ENCODE measurements at places on chromosomes 7 and 10.

DNA sequence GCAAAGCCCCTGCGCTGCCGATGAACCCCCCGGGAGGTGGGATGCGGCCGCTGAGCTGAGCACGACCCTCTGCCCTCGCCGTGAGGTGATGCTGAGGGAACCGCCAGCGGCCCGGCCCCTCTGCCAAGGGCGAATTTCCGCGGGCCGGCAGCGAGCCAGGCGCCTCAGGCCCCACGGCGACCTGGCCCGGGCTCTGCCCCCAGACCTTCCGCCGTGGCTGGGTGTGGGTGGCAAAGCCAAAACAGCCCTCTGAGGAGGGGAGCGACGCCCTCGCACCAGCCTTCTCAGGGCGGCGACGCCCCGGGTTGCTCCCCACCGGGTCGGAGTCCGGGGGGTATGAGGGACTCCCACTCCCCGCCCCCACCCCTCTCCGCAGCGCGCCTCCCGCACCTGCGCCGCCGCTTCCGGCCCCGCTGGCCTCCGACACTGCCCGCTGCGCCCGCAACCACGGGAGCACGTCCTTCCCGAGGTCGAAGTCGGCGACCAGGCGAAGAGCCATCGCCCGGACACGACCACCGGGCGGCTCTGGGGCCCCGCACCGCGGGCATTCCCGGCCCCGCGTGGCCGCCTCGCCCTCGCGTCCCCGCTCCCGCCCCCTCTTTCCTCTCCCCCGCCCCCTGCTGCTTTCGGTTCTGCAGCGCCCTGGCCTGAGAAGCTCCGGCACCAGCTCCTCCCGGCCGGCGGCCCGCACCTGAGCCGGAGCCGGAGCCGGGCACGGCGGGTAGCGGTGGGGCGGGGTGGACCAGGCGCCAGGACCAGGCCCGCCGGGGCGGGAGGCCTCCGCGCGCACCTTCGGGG lies at the start of gene GSAP:
Gene GSAP, minus strand, starts transcription at position 527 of the 798 bp plus-strand sequence. Its CDS starts 28 bp downstream, at position 499.
- peak; percentile 48 for DNase-seq

DNA sequence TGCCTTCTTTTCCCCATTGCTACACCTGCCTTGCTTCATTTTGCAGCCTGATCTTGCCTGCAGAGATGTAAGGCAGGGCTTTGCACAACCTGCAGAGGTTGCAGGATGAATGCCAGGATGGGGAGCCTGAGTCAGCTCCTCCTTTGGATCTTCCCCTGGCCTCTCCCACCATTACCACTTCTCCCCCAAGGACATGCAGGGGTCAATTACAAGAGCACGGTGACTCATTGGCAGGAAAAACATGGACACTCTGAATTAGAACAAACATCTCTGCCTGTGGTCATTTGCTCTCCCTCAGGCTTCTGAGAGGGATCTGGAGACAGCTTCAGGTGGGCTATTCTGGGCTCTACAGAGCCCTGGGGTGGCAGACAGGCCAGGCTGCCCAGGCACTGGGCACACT lies 89.2 kb downstream of the HERPUD2 start:
- DNase-seq: no peak

GRCh38 chr7:47379629-47380324 lies 202.1 kb downstream of the TNS3 start:
- no peak for DNase-seq

GRCh38 chr10:10222304-10222841 lies 795.3 kb upstream of the CELF2 start:
- no peak for DNase-seq

DNA sequence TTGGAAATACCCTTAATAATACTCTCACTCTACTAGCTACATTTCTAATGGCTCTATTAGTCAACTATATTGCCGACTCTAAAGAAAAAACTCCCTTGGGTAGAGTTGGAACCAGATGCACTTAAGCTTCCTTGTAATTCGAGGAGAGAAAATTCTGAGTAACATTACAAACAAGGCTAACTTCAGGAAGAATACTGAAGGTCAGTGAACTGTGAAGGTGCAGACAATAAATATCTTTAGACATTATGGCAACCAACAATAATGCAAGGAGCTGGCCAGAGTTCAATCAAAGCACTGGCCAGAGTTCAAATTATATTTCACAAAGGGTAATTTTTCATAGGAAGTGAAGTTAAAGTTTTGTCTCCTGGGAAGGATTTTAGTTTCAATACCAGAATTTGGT lies 40.7 kb upstream of the MRLN start:
- no peak for DNase-seq

GRCh38 chr10:56895306-56895705 lies 534.2 kb upstream of the ZWINT start:
- no peak for DNase-seq

All from stimulated activated naive CD8-positive, alpha-beta T cell treated with anti-CD3 and anti-CD28 coated beads, Interleukin-15, amount 100 ng/mL, for 72 hours (primary cell).